ENCODE measurements at places on chromosomes 12 and 14.

GRCh38 chr12:92582475-92582874, 120.3 kb upstream of the PLEKHG7 start:
- no peak for DNase-seq

GRCh38 chr12:90514325-90514724, 440.7 kb downstream of the CCER1 start:
- no peak for DNase-seq

- no peak for DNase-seq
These were observed 292.7 kb downstream of the LRFN5 start for GRCh38 chr14:41899416-41899815.

- no peak for DNase-seq
These were observed 9.0 kb downstream of the DYNC1H1 start for GRCh38 chr14:101973356-101973755.

- DNase-seq, result no peak
These were observed 153.0 kb upstream of the DIO2 start for GRCh38 chr14:80364274-80364673.

DNA sequence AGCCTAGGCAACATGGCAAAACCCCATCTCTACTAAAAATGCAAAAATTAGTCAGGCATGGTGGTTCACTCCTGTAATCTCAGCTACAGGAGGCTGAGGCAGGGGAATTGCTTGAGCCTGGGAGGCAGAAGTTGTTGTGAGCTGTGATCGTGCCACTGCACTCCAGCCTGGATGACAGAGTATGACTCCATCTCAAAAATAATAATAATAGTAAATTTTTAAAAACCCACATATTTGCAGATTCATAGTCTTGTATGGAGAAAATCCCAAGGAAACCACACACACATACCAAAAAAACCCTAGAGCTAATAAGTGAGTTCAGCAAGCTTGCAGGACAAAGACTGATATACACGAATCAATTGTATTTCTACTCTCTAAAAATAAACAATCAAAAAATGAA, 19.0 kb upstream of the MTHFD1 start:
- DNase-seq, result no peak

DNA sequence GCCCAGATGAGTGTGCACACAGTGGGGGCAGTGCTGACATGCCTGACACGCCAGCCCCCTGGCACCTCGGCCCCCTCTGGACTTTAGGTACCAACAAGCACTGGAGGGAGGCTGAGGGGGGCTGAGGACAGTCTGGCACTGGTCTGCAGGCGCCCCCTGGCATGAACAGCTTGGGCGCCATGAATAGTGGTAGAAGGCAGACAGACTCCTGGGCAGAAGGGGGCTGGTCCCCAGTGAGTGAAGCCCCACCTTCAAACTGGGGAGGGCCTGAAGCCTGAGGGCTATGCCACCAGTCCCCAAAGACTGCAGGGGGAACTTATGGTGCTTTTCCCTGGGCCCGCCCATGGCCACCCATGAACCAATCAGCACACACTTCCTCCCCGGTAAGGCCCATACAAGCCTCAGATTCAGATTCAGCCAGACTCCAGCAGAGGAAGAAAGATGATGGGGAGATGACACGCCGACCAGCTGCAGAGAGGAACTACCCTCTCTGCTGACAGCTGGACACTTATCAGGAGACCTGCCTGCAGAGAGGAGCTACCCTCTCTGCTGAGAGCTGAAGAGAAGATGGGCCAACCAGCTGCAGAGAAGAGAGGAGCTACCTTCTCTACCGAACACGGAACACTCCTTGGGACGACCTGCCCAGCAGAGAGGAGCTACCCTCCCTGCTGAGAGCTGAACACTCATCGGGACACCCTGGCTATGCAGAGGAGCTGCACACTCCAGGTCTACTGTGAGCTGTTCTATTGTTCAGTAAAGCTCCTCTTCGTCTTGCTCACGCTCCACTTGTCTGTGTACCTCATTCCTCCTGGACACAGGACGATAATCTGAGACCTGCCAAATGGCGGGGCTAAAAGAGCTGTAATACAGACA, 324.5 kb downstream of the PCNX1 start:
- DNase-seq, result no peak

DNA sequence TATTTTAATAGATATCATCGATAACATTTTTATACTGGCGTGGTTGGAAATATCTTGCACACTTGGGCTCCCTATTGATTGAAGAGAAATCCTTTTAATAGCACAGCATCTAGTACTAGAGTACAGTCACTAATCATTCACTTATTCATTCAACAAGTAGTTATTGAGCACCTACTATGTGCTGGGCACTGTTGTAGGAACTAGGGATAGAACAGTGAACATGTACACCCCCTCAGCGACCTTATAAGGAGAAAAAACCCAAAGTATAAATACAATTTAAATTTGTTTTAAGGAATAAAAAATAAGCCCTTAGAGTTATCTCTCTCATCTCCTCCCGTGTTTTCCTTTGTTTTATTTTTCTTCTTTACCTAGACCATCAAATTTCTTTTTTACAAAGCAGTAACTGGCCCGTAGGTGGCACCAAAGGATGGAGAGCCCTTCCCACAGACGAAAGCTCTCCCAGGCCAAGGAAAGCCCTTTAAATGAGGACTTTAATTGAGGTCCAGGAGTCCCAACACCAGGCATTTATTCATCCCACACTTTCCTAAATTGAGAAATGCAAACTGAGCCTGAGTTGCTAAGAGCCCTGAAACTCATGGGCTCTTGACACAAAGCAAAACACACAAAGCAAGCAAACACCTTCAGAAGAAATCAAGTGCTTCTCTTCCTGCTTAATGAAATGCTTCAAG, 29.0 kb downstream of the PEBP1 start:
- peak; percentile 4 for DNase-seq

DNA sequence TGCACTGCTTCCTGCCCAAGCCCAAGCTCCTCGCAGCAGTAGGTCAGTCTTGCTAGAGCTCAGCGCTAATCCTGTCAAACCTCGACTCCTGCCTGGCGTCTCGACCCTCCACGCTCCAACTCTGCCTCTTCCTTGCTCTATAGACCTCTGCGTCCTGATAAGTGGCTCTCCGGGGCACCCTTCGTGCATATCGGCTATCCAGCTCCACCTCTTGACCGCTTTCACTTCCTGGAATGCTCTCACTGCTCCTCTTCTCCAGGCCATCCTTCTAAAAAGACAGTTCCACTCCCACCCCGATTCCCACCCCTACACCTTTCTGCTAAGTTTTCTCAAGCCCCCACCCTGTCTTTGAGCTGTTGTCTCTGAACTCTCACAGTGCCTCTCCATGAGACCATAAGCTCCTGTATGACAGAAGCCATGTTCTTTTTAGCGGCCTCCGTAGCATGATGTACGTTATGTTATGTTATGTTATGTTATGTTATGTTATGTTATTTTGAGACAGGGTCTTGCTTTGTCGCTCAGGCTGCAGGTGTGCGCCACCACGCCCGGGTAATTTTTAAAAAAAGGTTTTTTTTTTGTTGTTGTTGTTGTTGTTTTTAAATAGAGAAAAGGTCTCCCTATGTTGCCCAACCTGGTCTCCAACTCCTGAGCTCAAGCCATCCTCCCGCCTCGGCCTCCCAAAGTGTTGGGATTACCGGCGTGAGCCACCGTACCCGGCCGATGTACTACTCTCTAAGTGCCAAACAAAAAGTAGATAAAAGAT, 601 bp downstream of the COX14 start:
- DNase-seq, result peak; percentile 23

- DNase-seq, result peak; percentile 9
These were observed 595.6 kb upstream of the ATP2B1 start for GRCh38 chr12:90304231-90304630.

- no peak for DNase-seq
These were observed 605.2 kb downstream of the GALC start for GRCh38 chr14:87387806-87388205.

DNA sequence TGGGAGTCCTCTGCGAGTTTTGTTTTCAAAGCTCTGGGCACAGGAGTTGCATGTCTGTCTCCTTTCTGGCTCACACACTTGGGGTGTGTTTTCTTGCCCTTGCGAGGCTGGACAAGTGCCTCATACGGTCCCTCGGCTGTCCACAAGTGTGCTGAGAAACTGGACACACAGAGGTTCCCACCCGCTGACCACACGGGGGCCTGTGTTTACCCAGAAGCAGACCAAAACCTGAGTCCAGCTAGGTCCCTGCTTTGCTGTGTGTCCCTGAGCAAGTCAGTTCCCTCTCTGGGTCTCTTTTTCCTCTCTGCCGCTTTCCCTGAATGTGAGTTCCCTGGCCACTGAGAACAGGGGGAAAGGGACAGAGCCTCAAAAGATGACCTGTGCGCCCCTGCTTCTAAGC, 678 bp upstream of the OAS2 start:
- no peak for DNase-seq

- no peak for DNase-seq
These were observed 844 bp downstream of the DPF3 start for GRCh38 chr14:72892879-72893635.

DNA sequence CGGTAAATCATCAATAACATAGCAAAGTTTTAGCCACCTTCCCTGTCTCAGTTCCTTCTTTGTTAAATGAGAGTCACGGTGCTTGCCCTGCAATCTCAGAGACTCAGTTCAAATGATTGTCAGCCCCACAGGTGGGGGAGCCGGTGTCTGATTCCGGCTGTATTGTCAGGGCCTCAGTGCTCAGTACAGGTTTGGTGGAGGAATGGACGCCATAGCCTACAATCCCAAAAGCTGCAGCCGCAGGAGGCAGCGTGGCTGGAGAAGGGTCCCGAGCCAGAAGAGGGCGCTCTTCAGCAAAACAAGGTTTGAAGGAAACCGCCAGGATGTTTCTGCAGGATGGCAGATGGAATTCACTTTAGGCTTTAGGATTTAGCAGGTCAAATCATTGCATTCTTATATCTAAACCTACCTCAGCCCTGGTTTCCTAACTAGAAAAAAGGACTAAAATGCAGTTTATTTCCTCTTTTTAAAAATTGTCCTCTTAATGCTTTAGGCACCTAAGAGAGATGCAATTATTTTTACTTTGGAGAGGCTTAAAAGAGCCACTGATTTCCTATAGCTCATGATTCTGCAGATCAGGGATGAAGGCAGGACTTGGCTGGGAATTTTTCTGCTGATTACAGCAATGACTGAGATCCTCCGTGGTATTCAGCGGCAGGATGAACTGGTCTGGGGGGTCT, 29.2 kb downstream of the FOS start:
- peak; percentile 7 for DNase-seq

DNA sequence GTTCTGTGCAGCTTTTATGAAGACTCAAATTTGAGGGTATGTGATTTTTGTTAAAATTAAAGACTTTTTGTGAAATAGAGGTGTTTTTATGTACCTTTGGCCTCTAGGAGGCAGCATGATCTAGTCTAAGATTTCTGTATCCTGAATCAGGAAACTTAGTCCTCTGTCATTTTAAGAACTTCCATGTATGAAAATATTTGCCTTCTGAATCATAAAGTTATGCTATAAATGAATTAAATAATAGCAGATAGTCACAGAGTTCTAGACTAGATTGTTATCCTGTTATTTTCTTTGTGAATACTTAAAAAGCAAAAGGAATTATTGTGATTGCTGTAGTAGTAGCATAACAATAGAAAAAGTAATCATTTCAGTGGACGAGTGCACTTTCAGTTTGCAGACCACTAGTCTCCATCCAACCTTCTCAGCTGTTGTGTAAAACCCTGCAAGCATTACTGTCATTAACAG, 56.3 kb downstream of the FGD4 start:
- DNase-seq, result peak; percentile 54

GRCh38 chr12:94265966-94266745, 117.8 kb downstream of the PLXNC1 start:
- no peak for DNase-seq

- no peak for DNase-seq
These were observed 478.0 kb downstream of the RMST start for GRCh38 chr12:97940629-97941028.

DNA sequence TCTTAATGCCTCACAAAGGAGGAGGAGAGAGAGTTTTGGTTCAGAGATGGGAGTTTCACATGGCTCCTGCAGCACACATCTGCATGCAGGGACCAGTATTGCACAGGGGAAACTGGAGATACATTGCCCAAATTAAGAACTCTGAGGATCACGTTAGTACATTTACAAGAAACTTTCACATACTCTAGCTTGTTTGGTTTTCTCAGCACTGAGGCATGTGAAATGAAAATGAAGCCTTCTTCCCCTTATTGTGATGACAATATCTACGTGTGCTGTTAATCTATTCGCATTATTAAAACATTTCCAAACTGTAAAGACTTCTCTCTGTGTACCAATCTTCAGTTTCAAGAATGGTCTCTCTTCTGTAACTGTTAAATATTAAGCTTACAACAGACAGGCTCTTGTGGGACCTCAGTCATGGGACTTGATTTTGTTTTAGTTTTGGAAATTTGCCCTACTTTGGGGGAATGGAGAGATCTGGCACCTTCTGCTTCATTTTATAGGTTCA, 124.7 kb downstream of the DAAM1 start:
- DNase-seq, result no peak

DNA sequence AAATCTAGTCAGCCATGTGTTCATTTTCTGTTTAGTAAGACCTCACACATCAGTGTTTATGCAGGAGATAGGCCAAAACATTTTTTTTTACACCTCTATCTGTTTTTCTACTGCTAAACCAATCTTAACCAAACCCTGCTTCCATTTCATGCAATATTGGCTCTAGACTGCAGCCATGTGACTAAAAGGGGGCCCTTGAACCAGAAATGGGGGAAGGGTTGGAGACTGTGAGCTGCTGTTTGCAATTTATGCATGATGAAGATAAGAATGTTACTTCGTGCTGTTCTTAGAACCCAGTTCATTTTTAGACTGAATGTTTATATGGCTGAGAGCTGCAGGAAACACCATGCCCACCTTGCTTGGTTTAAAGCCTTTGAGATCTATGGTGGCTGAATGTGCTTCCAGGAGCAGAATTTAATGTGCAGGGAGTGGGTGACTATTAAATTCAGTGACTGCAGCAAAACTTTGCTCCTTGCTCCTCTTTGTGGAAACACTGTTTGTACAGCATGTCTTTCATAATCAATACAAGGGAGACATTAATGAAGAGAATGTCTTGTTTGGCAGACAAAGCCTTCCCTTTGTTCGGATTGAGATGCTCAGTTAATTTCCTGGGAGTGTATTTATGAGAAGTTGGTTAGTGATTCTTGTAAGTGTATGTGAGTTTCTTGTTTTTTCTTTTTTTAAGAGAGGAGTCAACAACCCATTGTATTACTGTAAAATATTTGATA, 53.6 kb downstream of the CHST11 start:
- DNase-seq, result no peak

GRCh38 chr14:65286443-65286842, 126.1 kb upstream of the FUT8 start:
- no peak for DNase-seq

DNA sequence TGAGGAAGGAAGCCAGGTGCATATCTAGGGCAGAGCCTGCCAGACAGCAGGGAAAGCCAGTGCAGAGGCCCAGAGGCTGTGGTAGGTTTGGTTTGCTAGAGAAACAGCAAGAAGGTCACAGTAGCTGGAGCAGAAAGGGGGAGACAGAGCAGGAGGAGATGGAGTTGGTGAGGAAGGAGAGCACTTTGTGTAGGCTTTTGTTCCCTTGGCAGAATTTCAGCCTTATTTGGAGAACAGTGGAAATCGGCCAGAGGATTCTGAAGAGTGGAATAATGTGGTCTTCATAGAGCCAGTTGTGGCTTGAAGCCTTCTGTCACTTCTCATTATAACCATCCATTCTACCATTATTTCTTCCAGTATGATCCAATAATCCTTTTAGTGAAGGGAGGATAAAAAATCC, 212.9 kb upstream of the FAR2 start:
- no peak for DNase-seq
